ENCODE measurements at places on chromosomes 3 and 15. TPM values are rescaled to one million over a fixed set of nuclear protein-coding genes. Genes with fewer than 3 reads are reported as not detected.

- DNase-seq, result no peak
Measured at GRCh38 chr15:31098491-31098917, 3.0 kb downstream of the TRPM1 start.

- no peak for DNase-seq
Measured at GRCh38 chr3:135382621-135383020, 582.9 kb upstream of the PPP2R3A start.

Gene SLC35G2
- polyA plus RNA-seq, result 9.7 TPM

- DNase-seq, result no peak
Measured at GRCh38 chr3:43870120-43870519, 179.4 kb downstream of the ABHD5 start.

Gene TNIK
- 19.4 TPM for polyA plus RNA-seq

DNA sequence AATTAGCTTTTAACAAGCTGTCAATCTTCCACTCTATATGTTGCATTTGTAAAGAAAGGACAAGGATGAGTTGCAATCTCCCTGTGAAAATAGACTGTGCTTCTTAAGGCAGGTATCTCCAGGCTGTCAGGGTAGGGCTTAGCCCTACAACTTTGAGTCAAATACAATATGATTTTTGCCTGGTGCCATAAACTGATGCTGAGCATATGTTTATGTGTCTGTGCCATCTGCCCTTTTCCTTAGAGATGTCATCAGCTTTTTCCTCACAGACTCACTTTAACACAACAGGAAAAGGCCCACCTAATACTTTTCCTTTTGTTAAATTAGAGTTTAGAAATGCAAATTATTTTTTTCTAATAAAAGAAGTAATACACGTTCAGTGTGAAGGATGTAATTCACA, 548.3 kb downstream of the NLGN1 start:
- no peak for DNase-seq

DNA sequence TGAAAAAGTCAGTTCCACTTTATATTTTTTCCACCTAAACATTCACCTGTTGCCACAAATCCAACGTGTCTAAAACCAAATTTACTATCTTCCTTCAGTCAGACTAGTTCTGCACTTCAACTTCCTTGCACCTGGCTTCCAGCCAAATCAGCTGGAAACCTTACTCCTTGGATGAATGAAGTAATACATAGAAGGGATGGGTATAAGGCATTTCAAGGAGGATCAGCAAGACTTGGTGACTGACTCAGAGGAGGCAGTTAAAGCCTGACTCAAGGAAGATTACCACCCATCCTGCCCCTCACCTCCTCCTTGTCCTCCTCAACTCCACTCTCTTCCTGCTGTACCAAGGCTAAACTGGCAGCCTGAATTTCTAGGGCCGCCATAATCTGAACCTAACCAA, 37.1 kb downstream of the QTRT2 start:
- DNase-seq, result peak; percentile 9

DNA sequence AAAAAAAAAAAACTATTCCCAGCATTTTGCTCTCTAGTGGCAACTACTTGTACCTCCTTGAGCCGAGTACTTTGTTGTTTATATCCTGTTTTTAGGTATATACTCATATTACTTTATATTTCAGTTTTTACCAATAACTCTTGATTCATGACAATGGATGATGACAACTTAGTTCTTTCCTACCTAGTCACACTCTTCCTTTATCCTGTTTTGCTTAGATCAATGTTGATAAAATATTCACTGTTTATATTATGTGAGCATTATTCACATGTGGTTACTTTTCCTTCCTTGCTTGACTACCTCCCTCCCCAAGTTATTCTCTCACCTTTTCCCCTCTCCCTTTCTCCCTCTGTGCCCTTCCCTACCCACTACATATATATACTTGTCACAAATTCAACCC, 53.7 kb downstream of the NKIRAS1 start:
- DNase-seq, result no peak

- DNase-seq, result no peak
Measured at GRCh38 chr3:14304101-14305045, 98.0 kb upstream of the SLC6A6 start.

Gene GNAT1
- not detected for polyA plus RNA-seq

DNA sequence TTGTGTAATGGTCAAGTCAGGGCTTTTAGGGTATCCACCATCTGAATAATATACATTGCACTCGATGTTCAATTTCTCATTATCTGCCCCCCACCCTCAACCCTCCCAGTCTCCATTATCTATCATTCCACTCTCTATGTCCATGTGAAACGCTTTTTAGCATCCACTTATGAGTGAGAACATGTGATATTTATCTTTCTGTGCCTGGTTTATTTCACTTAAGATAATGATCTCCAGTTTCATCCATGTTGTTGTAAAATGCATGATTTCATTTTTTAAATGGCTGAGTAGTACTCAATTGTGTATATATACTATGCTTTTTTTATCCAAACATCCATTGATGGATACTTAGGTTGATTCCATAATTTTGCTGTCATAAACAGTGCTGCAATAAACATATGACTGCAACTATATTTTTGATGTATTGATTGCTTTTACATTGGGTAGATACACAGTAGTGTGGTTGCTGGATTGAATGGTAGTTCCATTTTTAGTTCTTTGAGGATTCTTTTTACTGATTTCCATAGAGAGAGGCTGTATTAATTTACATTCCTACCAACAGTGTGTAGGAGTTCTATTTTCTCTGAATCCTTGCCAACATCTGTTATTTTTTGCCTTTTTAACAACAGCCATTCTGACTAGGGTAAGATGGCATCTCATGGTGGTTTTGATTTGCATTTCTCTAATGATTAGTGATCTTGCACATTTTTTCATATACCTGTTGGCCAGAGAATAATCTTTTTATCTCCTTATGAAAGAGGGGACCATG, 332.9 kb upstream of the TGFBR2 start:
- peak; percentile 34 for DNase-seq

- DNase-seq, result peak; percentile 61
Measured at GRCh38 chr3:24237971-24238706, 256.5 kb downstream of the THRB start.

DNA sequence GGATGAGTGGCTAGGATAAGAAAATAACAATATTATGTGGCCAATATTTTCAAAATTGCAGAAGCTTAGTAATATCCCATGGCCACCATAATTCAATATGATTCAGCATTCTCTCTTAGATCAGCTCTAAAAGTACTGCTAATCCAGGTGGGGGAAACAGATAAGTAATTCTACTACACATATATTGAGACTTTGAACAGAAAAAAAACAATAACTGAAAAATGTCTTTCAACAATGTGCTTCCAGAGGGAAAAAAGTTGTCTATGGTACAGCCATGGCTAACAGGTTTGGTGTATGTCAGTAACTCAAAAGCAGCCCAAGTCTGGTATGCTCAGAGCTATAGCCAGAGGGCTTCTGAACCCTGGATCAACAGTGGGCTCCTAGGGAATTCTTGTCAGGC, 42.4 kb upstream of the PPIB start:
- no peak for DNase-seq

Gene HAPLN3
- polyA plus RNA-seq, result 8.3 TPM

DNA sequence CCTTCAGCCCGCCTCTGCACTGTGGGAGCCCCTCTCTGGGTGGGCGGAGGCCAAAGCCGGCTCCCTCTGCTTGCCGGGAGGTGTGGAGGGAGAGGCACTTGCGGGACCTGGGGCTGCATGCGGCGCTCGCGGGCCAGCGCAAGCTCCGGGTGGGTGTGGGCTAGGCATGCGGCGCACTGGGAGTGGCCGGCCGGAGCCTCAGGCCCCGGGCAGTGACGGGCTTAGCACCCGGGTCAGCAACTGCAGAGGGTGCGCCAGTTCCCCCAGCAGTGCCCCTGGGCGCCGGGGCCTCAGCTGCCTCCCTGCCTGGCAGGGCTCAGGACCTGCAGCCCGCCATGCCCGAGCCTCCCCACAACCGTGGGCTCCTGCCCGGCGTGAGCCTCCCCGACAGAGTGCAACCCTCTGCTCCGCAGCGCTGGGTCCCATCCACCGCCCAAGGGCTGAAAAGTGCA, 98.9 kb upstream of the POU1F1 start:
- no peak for DNase-seq

Gene GPR149
- not detected for polyA plus RNA-seq

- DNase-seq, result no peak
Measured at GRCh38 chr3:185251272-185251671, 2.6 kb downstream of the EHHADH start.

DNA sequence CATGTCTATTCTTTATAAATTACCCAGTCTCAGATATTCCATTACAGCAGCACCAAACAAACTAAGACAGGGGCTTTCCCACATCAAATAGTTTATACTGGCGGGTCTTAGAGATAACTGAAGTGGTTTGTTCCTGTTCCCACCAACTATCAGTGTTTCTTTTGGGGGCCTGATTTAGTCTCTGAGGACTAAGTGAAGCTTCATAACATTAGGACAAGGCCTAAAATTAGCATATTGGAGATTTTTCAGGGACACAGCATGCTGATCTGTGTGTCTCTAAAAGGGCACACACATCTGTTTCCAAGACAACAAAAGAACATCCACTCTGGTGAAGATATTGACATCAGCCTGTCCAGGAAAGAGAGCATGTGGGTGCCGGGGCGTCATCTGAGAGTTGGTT, 72.6 kb upstream of the SEMA6D start:
- DNase-seq, result no peak

Gene PDIA5
- polyA plus RNA-seq, result 28.0 TPM

- DNase-seq, result peak; percentile 96
Measured at GRCh38 chr15:55742927-55743728, at the start of gene PRTG. Gene PRTG, minus strand, starts transcription at chr15:55743152. Its CDS starts 221 bp downstream, at chr15:55742931.

- DNase-seq, result no peak
Measured at GRCh38 chr3:98215051-98215450, 48.6 kb downstream of the OR5H15 start.

GRCh38 chr3:177448987-177449359, 251.7 kb upstream of the TBL1XR1 start:
- no peak for DNase-seq

Gene LRRK1
- polyA plus RNA-seq, result 6.5 TPM

- no peak for DNase-seq
Measured at GRCh38 chr3:113468539-113468938, 27.2 kb upstream of the CFAP44 start.

- no peak for DNase-seq
Measured at GRCh38 chr3:83224101-83224868, 1462.8 kb upstream of the GBE1 start.

DNA sequence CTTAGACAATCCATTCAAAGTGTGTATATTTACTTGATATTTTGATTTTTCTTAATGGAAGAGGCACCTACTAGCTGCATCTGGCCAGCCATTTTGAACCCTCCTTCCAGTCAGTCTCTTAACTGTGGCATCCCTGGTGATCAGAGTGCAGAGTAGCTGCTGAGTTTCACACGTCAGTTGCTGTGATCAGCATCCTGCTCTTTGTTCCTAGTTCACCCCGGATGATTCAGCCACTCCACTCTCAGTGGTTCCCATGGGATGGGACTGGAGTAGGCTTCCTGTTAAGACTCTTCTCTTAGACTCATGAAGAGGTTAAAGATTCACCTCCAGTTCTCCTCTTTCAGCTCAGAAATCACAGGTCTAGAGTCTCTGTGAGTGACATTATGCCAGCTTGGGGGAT, 75.8 kb downstream of the STXBP5L start:
- DNase-seq, result no peak

DNA sequence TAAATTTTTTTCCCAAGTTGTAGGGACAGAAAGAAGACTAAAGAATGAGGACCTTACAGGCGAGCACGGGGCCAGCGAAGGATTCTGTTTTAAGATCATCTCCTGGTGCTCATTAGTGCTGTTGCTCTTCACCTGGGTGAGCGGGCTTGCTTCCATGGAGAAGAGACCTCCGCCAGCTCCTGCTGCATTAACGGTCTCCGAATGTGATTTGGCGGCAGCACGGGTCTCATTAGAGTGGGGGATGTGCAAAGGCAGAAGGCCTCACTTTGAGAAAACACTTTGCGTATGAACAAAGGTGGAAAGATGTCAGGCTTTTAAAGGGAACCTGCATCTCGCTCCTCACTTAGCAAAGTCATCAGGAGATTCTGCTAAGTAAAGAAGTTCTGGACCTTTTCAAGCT, 753.4 kb upstream of the CFAP20DC start:
- no peak for DNase-seq

Gene ATP6V1A
- 12.1 TPM for polyA plus RNA-seq

Gene AGBL1
- not detected for polyA plus RNA-seq

Gene KLF15
- polyA plus RNA-seq, result 0.39 TPM
